Activated T-cell treated with anti-CD3 and anti-CD28 coated beads for 24 hours (primary cell): ENCODE measurements at places on chromosomes 5 and 9.

DNA sequence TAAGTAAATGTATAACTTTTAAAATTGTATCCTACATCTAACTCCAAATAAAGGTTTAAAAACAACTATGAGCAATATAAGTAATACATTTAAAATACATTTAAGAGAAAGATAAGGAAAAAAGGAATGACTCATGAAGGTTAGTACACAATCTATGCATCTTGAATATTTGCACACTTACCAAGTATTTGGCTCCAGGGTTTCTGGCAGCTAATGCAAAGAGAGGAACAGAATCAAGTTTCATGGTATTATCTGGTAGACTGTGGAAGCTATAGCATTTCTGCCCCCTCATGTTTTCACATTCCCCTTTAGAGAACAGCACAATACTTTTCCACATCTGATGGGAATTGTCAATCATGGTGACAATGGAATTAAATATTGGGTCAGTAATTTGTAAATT lies 132.1 kb downstream of the COX7C start:
- DNase-seq = no peak

DNA sequence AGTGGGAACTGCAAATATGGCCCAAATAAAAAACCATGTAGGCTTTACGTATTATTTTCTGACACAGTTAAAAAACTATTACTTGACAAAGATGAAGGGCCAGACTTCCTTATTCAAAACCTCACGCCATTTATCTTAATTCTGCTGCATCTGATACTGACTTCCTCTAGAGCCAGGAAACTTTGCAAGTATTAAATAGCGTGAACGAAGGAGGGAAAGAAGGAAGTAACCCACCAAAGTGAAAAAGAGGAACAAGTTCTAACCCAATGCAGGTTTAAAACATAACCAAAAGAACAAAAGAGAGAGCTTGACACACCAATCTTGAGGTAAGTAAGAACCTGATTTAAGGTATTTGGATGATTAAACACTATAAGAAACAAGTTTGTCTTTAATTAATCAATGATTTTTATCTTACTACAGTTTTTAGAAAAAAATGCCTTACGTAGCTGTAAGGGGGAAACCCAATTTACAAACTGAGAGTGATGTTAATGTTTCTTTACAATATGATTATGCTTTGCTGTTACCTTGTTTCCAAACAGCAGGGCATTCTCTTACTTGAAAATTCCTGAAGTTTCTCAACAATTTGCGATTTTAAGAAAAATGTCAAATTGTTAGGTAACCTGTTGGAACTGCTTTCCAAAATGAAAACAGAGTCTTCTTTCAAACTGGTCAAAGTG lies at the start of gene GAPT:
TSS of gene GAPT (plus strand) at position 220 of the 677 bp plus-strand sequence. CDS start 3,102 bp downstream, outside the sequence.
- no peak for DNase-seq

GRCh38 chr5:125699860-125700259 lies 723.3 kb upstream of the GRAMD2B start:
- DNase-seq = no peak

- DNase-seq = no peak
These were observed 58.3 kb upstream of the LHFPL2 start for GRCh38 chr5:78706825-78707224.

- no peak for DNase-seq
These were observed 1259.0 kb upstream of the C9orf72 start for GRCh38 chr9:28832168-28832770.

- no peak for DNase-seq
These were observed 81.5 kb upstream of the C9orf72 start for GRCh38 chr9:27654629-27655285.
